CD14-positive monocyte (primary cell): ENCODE measurements at places on chromosomes 16 and 17. TPM values are rescaled to one million over a fixed set of nuclear protein-coding genes. Genes with fewer than 3 reads are reported as not detected.

CA5A gene
- not detected in 2 replicates for polyA plus RNA-seq

RNF43 gene
- 0.11 TPM for polyA plus RNA-seq

- peak; percentile 32 for DNase-seq
Measured at GRCh38 chr17:50947782-50948543, 81.8 kb upstream of the TOB1 start.

DNA sequence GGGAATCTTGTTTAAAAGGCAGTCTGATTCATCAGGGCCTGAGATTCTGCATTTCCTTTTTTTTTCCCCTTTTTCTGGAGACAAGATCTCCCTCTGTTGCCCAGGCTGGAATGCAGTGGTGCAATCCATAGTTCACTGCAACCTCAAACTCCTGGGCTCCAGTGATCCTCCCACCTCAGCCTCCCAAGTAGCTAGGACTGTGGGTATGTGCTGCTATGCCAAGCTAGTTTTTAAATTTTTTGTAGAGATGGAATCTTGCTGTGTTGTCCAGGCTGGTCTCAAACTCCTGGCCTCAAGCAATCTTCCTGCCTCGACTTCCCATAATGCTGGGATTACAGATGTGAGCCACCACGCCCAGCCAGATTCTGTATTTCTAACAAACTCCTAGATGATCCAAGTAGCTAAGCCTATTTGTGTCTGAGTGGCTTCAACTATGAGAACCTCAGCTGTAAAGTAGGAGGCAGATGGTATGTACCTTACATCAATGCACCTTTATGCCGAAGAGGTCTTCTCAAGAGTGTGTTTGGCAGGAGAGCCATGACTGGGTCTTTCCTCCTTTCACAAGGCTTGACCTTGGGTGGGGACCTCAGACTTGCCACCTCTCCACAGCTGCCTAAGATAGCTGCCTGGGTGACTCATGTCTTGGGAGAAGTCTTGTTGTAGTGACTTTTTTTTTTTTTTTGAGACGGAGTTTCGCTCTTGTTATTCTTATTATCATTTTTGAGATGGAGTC, 10.9 kb downstream of the LDAF1 start:
- no peak for DNase-seq

- DNase-seq, result no peak
Measured at GRCh38 chr17:48497103-48497502, 33.7 kb downstream of the HOXB1 start.

DNA sequence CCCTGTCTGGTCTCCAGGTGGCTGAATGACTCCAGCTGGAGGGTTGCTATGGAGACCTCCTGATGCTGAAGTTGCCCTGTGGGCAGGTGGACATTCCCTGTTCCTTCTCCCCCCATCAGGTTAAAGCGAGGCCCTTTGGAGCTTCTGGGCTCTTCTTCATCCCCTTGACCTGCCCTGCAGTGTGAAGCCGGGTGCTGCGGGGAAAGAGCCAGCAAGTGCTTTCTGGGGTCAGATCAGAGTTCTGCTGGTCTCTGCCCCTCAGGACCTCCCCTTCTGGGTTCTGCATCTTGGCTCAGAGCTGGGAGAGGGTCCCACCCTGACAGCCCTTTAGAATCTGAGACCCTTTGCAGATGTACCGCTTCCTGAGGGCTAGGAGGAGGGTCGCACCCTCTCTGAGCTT, 25.1 kb downstream of the NKD1 start:
- DNase-seq, result no peak

DNA sequence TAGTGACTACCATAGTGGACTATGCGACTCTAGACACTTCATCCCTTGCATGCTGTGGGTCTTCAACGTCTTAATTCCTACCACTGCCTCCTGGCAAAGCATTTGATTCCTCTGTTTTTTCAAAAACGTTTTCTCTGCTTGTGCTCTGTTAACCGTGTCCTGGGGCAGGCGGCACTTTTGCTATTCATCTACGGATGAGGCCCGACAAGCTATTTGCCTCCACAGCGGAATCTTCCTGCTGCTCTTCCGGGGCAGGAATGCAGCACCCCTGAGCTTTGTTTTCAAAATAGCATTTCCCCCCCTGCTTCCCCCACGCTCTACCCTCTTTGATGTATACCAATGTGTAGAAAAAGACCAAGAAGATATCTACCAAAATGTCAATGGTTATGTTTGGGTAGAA, 39.8 kb upstream of the METTL16 start:
- no peak for DNase-seq

ABCC3 gene
- 57.9 and 74.5 TPM in 2 replicates for polyA plus RNA-seq

DNA sequence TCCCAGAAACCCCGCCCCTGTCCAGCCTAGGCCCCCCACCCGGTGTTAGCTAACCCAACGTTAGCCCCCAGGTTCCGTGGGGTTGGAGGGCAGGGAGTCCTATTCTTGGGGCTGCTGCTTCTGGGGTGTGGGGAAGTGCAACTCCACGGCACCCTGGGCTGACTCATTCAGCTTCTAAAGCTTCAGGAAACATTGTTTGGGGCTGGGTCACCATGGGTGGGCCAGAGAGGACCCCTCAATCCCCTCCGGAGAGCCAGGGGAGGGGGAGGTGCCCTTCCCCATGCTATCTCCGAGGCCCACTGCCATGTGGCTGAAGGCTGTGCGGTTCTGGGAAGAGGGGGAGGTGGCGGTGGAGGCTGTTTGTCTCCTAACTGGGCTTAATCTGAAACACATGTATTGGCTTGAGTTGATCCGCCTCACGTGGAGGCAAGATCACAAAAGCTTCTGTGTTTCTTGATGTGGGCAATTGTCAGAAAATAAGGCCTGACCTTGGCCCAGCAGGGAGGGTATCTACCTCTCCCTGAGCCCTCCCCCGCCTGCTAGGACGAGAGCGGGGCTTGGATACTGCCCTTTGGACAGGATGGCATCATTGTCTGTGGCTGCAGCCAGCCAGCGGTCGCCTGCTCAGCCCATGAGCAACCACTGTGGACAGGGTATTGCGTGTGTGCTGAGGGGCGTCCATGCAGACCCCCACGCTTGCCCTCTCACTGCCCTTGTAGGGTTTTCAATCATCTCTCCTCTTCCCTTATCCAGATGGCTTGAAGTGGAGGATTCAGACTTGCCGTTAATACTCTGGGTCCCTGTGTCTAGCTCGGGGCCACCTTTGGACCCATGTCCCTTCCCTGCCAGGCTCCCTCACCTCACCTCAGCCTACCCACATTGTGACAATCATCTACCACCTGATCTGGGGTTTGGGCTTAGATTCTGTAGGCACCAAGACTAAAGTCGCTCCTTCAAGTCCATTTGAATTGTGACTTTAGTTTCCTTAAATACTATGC, 1.3 kb downstream of the SERPINF1 start:
- DNase-seq, result peak; percentile 54

GRCh38 chr17:62653002-62653825, 25.7 kb downstream of the MRC2 start:
- DNase-seq, result peak; percentile 30

GRCh38 chr16:22065252-22065651, 27.1 kb upstream of the VWA3A start:
- DNase-seq, result no peak

GRCh38 chr17:66221343-66221742, 7.9 kb downstream of the APOH start:
- DNase-seq, result no peak

CD300LB gene
- 102 TPM for polyA plus RNA-seq

- DNase-seq, result no peak
Measured at GRCh38 chr17:75059369-75060345, 12.6 kb downstream of the KCTD2 start.

SMYD4 gene
- polyA plus RNA-seq, result 3.3 and 7.6 TPM in 2 replicates

DNA sequence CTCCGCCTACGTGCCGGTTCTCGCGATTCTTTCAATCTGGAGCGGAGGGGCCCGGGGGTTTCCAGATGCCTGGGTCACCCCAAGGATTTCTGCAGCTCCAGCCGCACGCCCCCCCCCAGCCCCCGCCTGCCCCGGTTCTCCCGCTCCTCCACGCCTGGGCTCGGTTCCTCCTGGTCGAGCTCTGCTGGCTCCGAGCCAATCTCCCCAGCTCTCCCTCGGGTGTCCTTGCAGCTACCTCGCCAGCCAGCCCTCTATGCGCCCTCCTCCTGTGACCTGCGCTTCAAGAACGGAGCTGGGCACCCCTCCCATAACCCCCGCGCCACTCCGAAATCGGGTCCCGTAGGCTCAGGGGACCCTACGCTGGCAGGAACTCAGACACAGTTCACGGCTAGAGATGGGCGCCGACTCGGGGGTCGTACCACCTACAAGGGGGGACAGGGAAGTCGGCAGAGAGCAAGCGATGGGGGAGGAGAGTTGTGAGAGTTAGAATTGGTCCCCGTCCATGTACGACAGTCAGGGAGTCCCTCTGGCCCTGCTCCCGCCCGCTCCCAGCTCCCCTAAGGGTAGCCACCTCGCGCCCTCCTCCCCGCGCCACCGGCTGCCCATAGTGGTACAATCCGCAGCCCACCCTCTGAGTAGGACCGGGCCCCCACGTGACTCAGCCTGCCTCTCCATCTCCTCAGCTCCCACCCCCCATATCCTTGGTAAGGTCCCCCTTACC, 961 bp downstream of the FGF11 start:
- DNase-seq, result peak; percentile 31

PPP1R1B gene
- not detected for polyA plus RNA-seq

SMIM5 gene
- 0.15 TPM for polyA plus RNA-seq

RPA1 gene
- 23.8 TPM for polyA plus RNA-seq

GRCh38 chr16:938136-938535, 32.6 kb downstream of the LMF1 start:
- no peak for DNase-seq

- DNase-seq, result no peak
Measured at GRCh38 chr16:62019851-62020250, 16.4 kb downstream of the CDH8 start.

- DNase-seq, result no peak
Measured at GRCh38 chr17:14875557-14876412, 389.3 kb downstream of the PMP22 start.

- peak; percentile 63 for DNase-seq
Measured at GRCh38 chr17:43846221-43846712, 709 bp upstream of the CD300LG start.

TBX21 gene
- 0.05 and 0.18 TPM in 2 replicates for polyA plus RNA-seq

- no peak for DNase-seq
Measured at GRCh38 chr16:50066482-50067289, 916 bp downstream of the HEATR3 start.

KCNG4 gene
- polyA plus RNA-seq, result not detected in 2 replicates

IGF2BP1 gene
- polyA plus RNA-seq, result not detected

HSD3B7 gene
- polyA plus RNA-seq, result 4.3 TPM

IL17C gene
- not detected for polyA plus RNA-seq
